ENCODE measurements at places on chromosomes 1 and 21.
A peak's percentile ranks its signal among the peaks of the same experiment; 100 is the strongest.

GRCh38 chr1:18232052-18232451, 124.5 kb downstream of the IGSF21 start:
- no peak for DNase-seq

GRCh38 chr1:55522353-55522903, 307.3 kb upstream of the USP24 start:
- no peak for DNase-seq

- DNase-seq: no peak
Observed at GRCh38 chr21:36200081-36200561, 43.5 kb downstream of the DOP1B start.

GRCh38 chr1:86154571-86155050, 2.0 kb downstream of the COL24A1 start:
- peak; percentile 51 for DNase-seq

GRCh38 chr1:35210321-35211119, 17.6 kb upstream of the SFPQ start:
- no peak for DNase-seq

DNA sequence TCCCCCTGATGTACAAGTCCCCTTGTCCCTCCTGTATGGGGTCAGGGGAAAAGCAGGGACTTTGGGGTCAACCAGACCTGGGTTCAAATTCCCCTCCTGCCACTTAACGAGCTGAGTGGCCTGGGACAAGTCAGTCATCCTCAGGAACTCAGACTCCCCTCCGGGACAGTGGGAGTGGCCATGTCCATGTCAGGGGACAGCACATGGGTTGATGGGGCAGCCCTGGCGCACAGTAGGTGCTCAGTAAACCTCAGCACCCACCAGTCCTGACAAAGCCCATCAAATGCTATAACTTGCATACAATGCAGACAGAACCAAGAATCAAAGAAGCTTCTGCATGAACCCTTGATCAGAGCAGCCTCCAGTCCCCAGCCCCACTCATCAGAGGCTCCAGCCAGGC, 30.0 kb downstream of the MATN1 start:
- no peak for DNase-seq

DNA sequence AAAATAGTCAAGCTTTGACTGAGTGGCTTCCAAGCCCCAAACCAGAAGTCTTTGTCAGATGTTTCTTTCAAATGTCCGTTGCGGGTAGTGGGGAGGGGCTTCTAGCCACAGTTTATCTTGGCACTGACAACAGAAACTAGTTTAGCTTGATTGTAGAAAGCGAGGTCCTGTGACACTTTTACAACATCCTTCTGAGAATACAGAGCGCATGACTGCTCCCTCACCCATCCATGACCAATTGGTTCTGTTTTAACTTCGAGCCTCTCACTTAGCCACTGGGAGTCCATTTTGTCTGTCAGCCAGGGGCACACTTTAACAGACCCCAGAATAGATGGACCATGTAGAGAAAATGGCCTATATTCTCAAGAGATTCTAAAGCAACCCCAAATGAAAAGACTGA, 199.2 kb upstream of the ST6GALNAC5 start:
- no peak for DNase-seq

DNA sequence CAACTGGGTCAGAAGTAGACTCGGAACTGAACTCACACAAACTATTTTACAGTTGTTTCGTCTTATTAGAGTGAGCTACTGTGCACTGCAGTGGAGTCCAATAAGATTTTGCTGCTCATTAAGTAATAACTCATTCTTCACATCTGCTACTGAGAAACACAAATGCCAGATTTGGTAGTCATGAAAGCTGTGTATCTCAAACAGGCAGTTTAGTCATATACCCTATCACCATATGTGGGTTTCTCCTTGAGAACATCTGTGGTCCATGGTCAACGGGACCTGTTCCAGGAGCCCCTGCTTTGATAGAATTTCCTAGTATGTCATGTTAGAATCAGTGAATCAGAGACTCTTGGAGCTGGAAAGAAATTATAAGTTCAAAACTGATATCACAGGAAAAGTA, 60.4 kb downstream of the ALG14 start:
- no peak for DNase-seq

GRCh38 chr1:208324005-208324404, 79.8 kb upstream of the PLXNA2 start:
- DNase-seq: no peak

GRCh38 chr1:65319754-65320153, 10.4 kb downstream of the DNAJC6 start:
- DNase-seq: no peak

GRCh38 chr1:35718492-35719336, at the start of gene C1orf216:
Gene C1orf216 (minus strand): TSS chr1:35718884. CDS start chr1:35716321, 2,563 bp downstream.
- DNase-seq: peak; percentile 92

DNA sequence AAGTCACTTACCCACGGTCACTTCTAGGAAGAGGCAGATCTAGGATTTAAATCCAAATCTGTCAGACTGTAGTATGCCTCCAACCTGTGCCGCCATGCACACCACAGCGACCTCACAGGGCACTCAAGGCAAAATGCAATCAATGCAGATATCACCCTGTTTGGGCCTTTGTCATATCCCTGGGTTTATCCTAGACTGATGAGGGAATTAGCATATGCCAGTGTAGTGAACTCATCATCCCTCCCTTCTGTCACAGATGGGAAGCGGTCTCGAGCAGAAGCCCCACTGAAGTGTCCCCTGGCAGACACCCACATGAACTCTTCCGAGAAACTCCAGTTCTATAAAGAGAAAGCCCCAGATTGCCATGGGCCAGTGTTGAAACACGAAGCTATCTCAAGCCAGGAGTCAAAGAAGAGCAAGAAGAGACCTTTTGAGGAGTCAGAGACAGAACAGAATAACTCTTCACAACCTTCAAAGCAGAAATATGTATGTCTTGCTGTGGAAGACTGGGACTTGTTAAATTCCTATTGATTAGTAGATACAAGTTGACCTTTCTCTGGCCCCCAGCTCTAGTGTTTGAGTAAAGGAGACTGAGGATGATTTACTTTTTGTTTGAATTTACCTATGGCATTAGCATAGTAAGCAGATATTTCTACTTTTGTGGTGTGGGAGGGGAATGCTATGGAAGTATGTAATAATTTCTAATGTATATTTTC, 21.4 kb downstream of the LRRC42 start:
- no peak for DNase-seq

- no peak for DNase-seq
Observed at GRCh38 chr1:26121854-26122773, 10.5 kb downstream of the PDIK1L start.

DNA sequence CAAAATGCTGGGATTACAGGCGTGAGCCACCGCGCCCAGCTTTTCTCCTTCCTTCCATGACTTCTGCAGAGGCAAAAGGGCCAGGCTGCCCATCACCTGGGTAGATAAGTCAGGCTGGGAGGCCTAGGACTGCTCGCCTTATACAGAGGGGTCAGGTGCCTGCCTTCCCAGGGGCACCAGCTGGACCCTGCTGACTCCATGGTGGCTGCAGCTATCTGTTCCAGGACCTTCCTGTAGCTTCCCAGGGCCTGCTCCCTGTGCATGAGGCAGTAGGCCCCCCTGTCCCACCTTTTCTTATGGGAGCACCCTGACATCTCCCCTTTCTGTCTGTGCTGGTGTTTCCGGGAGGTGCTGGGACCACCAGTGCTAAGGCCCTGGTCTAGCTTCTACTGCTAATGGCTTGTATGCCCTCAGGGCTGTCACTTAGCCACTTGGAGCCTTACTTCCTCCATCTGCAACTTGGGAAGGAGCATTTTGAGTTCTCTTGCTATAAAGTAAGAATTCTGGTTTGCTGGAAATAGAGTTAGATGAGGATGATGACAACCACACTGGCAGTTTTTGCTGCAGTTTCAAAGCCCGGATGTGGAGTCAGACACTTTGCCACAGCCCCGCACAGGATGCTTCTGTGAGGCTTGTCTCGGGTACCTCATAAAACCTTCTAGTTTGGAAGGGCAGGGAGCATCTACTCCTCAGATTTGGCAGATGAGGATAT, 14.4 kb downstream of the SOX13 start:
- DNase-seq: no peak

DNA sequence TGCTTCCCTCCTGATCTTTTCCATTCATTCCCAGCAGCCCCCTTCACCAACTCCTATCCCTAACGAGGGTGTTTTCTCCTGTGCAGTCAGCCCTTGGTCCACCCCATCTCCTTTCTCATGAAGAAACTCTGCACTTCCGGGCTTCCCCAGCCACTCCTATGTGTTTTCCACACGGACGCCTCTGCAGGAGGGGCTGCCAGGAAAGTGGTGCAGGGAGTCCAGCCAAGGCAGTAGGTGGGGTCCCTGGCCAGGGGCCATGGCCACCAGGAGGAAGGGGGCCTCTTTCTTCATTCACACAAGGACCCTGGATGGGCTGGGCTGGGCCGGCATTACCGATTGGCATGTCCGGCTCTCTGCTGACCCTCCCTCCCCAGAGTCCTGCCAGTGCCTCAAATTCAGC, 72.8 kb upstream of the EFHD2 start:
- DNase-seq: no peak

DNA sequence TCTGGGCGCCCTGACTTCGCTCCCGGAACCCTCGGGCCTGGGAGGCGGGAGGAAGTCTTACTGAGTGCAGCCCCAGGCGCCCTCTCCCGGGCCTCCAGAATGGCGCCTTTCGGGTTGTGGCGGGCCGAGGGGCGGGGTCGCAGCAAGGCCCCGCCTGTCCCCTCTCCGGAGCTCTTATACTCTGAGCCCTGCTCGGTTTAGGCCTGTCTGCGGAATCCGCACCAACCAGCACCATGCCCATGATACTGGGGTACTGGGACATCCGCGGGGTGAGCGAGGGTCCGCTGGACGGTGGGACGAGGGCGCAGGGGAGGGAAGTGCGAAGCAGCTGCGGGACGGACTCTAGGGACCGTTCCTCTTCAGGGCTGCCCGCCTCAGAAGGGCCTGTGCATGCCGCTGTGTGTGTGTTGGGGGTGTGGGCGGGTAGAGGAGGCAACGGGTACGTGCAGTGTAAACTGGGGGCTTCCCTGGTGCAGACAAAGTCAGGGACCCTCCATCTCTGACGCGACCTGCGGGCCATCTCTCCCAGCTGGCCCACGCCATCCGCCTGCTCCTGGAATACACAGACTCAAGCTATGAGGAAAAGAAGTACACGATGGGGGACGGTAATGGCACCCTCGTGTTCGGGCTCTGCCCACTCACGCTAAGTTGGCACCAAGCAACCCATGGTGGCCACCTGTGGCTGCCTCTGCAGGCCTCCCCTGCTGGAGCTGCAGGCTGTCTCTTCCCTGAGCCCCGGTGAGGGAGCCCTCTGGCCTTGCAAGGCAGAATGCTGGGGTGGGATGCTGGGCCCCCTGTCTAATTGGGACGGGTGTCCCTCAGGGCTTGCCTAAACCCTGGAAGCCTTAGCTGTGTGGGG, at the start of gene GSTM1:
Gene GSTM1, plus strand, starts transcription at position 177 of the 859 bp plus-strand sequence. Its CDS starts 57 bp downstream, at position 234.
- no peak for DNase-seq

DNA sequence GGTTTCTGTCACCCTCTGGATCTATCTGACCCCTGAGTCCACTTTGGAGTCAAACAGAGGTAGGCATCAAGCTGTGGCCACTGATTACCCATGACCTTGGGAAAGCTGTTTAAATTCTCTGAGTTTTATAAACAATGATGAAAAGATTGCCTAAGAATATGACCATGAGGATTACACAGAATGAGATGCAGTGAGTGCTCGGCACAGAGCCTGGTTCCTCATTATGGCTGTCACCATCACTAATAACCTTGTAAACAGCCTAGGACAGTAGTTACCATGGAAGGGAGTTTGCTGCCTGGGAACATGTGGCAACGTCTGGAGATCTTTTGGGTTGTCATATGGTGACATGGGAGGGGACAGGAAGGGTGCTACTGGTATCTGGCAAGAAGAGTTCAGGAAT, 248.3 kb upstream of the KAZN start:
- DNase-seq: no peak

DNA sequence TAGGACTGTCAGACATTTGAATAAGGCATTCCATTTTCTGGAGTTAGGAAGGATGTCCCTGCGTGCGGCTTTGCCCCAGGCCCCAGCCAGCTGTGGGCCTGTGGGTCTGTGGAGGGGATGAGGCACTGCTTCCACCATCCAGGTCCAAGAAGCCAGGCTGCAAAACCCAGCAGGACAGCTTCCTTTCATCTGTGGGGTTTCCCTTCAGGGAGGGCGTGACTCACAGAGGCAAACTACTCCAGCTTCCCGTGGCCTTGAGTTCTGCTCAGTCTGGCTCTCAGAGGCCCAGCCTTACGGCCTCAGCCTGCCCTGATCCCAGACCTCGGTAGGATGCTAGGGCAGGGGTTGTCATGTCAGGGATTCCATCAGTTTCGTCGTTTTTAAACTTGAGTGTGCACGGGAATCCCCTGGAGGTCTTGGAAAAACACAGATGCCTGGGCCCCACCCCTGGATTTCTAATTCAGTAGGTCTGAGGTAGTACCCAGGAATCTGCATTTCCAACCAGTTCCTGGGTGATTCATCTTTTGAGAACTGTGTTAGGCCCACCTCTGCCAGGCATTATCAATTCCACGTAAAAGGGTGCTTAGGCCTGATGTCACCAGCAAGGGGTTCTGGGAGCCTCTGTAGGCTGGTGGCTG, 32.3 kb upstream of the TENT5C start:
- peak; percentile 63 for DNase-seq

- no peak for DNase-seq
Observed at GRCh38 chr1:33060579-33061083, 20.3 kb upstream of the AZIN2 start.

GRCh38 chr21:46666941-46667740, 31.7 kb downstream of the PRMT2 start:
- DNase-seq: no peak

DNA sequence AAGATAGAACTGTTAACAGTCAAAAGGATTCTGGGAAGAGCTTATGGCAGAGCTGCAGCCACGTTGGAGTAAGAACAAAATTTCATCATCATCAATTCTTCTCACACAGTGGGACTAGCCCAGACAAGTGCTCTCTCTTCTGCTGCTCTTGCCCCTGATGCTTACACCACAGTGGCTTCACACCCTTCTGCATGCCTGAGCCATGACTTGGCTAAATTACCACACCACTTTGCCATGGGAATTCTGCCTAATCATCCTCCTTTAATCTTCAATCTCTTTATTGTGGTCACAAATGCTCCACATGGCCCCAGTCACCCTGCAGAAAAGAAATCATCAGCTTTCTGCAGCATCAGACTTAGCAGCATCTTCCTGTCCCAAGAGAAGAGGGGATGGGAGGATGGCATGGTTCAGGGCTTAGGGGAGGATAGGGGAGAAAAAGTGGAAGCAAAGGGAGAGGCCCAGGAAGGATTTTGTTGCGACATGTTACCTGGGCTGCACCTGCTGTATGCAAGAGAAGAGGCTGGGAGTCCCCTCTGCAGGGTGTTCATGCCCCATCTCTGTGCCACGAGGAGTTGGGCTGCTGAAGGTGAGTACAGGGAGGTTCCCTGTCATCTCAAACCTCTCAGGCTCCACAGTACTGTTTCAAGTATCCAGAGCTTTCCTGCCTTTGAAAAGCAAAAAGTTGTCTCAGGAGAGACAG, 9.0 kb upstream of the RPTN start:
- no peak for DNase-seq

GRCh38 chr1:25647863-25648262, 31.3 kb downstream of the MAN1C1 start:
- no peak for DNase-seq

GRCh38 chr1:29517251-29518086, 281.1 kb downstream of the PTPRU start:
- DNase-seq: peak; percentile 37
